ENCODE measurements at places on chromosomes 11 and 22.

- no peak for DNase-seq
Measured at GRCh38 chr11:110087812-110088534, 5.2 kb upstream of the ZC3H12C start.

DNA sequence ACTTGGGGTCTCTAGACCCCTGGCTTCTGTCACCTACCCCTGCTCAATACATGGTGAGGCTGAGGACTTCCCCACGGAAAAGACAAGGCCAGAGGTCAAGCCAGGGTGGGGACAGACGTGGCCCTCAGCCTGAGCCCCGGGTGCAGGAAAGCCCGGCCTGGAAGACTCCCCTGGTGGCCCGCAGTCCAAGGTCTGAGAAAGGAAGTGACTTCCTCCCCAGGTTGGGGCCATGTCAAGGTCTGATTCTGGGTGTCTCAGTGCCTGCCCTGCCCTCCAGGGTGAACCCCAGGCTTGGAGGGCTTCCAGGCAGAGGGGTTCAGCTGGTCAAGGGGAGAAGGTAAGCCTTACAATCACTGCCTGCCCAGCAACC, 3.9 kb downstream of the CTSD start:
- no peak for DNase-seq

DNA sequence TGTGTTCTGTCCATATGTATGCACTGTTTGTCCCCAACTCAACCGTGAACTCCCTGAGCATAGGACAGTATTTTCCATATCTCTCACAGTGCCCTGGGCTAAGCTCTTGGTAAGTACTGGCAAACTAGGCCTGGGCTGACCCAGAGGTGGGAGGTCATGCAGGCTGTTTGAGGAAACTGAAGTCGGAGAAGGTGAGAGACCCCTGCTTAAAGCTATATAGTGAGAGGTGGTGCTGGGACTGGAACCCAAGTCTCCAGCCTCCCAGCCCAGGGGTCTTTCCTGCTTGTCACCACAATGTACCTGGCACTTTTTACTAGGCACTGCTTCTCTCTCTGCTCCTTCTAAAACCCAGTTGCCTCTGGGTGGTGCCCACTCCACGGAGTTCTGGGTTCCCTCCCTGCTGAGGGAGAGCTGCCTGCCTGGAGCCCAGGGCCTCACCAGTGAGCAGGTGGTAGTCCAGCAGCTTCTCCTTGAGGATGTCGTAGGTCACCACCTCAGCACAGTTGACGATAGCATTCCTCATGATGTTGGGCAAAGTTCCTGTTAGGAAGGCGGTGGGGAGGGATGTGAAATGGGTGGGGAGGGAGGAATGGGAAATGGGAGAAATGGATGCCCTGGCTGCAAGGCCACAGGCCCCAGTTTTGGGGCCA, 4.7 kb downstream of the UCP3 start:
- DNase-seq, result no peak

- no peak for DNase-seq
Measured at GRCh38 chr22:44730022-44730393, 22.4 kb upstream of the ARHGAP8 start.

DNA sequence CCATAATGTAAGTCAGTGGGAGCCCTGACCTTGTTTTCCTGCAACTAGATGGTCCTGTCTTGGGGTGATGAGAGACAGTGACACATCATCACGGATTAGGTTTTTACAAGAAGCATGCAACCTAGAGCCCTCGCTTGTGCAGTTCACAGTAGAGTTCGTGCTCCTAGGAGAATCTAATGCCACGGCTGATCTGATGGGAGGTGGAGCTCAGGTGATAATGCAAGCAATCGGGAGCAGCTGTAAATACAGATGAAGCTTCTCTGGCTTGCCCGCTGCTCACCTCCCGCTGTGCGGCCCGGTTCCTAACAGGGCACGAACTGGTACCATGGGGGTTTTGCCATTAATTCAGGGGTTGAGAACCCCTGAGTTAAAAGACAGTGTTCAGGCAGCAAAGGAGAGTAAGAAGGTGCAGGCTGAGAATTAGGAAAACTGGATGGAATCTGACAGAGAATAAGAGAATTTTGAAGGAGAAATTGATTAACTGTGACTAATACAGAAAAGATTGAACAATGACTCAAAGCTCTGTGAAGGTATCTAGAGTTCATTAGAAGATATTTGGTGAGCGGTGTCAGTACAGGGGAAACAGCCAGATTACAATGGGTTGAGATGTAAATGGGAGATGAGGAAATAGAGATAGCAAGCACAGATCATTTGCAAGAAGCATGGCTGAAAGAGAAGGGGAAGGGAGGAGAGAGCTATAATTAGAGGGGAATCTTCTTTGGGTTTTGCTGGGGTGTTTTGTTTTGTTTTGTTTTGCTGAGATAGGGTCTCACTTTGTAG, 21.0 kb downstream of the WEE1 start:
- DNase-seq, result no peak

GRCh38 chr11:134074766-134075165, 5.9 kb downstream of the JAM3 start:
- DNase-seq, result no peak

DNA sequence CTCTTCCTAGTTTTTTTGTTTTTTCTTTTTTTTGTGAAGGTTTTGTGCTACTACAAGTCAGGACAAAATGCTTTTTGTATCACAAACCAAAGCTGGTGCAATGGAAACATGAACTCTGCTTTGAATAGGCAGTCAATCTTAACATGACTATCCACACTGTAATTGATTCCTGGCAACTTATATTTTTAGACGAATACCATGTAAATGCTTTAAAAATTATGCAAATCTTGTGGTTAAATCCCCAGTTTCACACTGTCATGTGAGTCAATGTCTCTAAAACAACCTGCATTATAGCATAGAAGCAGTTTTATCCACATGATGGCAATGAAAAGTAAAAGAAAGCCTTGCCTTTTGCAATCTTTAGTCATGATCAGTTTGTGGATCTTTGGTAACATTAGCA, 8.9 kb downstream of the TRPC6 start:
- DNase-seq, result no peak

- no peak for DNase-seq
Measured at GRCh38 chr11:106463796-106464201, 386.3 kb downstream of the AASDHPPT start.

GRCh38 chr11:11931461-11932055, 76.9 kb downstream of the DKK3 start:
- DNase-seq, result no peak

- DNase-seq, result no peak
Measured at GRCh38 chr22:19965771-19966709, 24.4 kb upstream of the TXNRD2 start.

DNA sequence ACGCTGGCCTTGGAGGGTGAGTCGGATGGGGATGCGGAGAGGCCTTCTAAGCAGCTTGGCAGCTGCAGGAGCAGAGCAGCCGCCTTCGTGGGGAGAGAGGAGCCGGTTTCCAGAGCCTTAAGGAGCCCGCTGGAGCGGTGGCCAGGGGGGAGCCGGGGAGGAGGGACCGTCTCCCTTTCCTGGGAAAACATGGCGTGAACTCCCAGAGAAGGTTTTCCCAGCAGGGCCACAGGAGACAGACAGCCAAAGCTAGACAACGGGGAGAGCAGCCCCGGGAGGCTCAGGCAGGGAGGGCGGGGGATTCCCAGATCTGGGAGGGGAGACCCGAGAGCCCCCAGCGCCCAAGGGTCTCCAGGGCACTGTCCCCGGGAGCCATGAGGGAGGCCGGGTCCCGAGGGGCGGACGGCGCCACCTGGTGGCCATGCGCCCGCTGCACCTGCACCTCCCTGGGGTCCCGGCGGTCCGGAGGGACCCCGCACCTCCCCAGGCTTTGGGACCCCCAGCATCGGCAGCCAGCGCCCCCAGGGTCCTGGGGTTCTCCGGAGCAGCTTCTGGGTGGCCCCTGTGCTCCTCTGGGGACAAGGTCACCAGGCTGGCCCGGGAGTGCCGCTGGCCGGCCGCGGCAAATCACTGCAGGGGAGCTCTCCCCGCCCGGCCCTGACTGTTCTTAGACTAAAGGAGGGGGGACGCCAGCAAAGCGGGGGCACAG, 2.4 kb upstream of the SYT8 start:
- no peak for DNase-seq

- no peak for DNase-seq
Measured at GRCh38 chr11:35083181-35083430, 55.9 kb upstream of the CD44 start.

DNA sequence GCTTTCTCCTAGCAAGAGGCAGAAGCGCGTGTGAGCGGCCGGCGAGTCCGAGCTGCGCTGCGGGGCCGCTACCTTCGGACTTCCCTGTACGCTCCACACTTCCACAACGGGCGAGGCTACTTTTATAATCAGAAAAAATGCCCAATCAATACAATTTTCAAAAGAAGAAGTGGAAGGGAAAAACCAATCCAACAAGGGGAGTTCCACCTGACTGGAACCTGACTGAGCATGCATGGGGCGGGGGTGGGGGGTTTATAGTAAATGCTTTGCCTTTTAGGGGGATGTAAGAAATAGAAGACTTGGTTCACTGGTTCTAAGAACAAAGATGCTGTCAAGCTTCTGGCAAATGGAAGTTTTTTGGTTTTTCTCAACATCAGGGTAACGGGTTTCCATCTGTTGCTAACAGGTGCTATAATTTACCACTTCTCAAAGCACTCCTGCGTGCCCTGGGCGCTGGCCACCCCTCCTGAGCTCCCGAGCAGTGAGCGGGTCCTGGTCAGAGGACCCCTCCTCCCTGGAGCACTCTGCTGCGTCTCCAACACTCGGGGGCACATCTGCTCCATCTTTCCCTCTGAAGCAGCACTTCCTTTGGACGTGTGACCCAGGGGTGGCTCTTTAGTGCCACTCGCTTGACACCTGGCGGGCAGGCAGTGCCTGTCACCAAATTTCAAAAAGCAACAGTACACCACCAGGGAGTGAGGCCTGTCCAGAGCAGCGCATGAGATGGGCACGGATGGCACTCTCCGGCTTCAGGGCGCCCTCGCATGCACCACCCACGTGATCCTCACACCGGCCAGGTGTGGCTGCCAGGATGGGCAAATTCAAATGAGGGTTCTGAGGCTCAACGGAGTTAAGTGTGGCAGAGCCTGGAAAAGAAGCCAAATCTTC, 21.6 kb upstream of the BID start:
- DNase-seq, result no peak

- no peak for DNase-seq
Measured at GRCh38 chr22:22462813-22463567, 45.6 kb downstream of the ZNF280B start.

GRCh38 chr22:48585916-48586798, 1241.5 kb downstream of the BRD1 start:
- DNase-seq, result no peak

GRCh38 chr22:47374273-47374771, 611.9 kb downstream of the TBC1D22A start:
- no peak for DNase-seq

GRCh38 chr11:19931141-19931770, 218.6 kb downstream of the NAV2 start:
- DNase-seq, result no peak

- no peak for DNase-seq
Measured at GRCh38 chr11:68215087-68215445, 2.0 kb upstream of the KMT5B start.

- DNase-seq, result no peak
Measured at GRCh38 chr11:132520199-132520598, 1012.1 kb downstream of the OPCML start.

- DNase-seq, result no peak
Measured at GRCh38 chr22:50672471-50673230, at the start of gene SHANK3. Gene SHANK3 (plus strand): TSS chr22:50672823.

DNA sequence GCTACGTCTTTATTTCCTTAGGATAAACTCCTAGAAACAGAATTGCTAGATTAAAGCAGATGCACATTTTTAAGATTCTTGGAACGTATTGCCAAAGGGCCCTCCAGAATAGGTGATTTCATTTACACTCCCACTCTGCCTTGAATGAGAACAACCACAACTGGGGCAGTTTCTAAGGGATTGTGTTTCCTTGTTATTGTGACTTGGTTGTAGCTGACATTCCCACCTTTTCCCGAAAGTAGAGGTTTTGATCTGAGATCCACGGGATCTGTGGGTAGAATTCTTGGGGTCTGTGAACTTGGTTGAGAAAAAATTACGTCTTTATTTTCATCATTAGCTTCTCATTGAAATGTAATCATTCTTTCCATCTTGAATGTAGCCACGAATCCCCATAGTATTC, 21.5 kb downstream of the LRRC32 start:
- no peak for DNase-seq

DNA sequence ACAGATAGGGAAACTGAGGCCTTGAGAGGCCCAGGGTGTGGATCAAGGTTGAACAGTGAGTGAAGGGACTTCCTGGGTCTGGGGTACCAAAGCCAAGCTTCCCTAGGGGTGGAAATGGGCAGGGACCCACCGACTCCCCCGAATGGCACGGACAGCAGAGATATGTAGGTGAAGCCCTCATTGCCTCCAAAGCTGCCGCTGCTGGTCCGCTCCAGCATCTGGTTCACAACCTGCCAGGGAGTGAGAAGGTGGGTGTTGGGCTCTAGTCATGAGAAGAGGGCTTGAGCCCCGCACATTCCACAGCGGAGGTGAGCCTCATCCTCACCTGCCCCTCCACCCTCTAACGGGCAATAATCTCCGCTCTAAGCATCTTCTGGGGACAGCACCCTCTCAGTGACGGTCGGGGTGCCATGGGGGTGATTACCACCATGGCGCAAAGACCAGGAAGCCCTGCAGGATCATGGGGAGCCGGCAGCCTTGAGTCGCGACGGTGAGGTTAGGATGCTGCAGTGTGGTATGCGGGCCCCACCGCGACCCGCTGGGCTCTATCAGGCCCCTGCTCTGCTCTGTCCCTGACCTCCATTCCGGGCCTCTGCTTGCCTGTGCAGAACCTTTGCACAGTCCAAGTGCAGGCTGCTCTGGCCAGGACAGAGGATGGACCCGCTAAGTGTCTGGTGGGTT, 10.8 kb downstream of the ALDH3B2 start:
- DNase-seq, result no peak

DNA sequence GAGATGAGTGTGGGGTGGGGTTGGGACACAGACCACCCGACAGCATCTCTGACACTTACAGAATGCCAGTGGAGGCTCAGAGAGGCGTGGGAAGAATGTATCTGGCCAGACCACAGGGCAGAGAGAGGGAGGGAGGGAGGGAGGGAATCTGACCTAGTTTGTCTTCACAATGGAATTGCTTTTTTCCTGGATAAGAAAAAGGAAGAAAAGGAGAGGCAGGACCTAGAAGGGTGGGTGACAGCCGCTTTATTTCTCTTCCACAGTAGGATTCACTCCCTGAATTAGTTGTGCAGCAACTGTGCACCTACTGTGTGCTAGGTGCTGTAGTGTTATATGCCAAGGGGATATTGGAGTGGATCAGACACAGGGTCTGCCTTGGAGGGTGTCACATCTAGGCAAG, 3.7 kb downstream of the KCNK4 start:
- DNase-seq, result no peak

- DNase-seq, result no peak
Measured at GRCh38 chr11:1073261-1073724, 1.4 kb upstream of the MUC2 start.

GRCh38 chr11:59078435-59078834, 7.7 kb upstream of the GLYATL1B start:
- no peak for DNase-seq

- DNase-seq, result no peak
Measured at GRCh38 chr22:49134076-49134475, 693.6 kb downstream of the BRD1 start.

GRCh38 chr22:29780748-29781676, 13.8 kb downstream of the UQCR10 start:
- no peak for DNase-seq

- no peak for DNase-seq
Measured at GRCh38 chr11:111388842-111389241, 9.8 kb upstream of the POU2AF1 start.

Measured in activated CD4-positive, CD25-positive, alpha-beta regulatory T cell treated with anti-CD3 and anti-CD28 coated beads, Interleukin-2, amount 50 U/mL, for 16 hours (primary cell).